ENCODE measurements at places on chromosomes 16 and 17. TPM values are rescaled to one million over a fixed set of nuclear protein-coding genes. Genes with fewer than 3 reads are reported as not detected.
A peak's percentile ranks its signal among the peaks of the same experiment; 100 is the strongest.

The TMC8 gene
- total RNA-seq, result 6.2 TPM

The GNAO1 gene
- total RNA-seq, result 8.1 TPM

GRCh38 chr16:14669776-14670175 lies 24.3 kb downstream of the PLA2G10 start:
- no peaks in the 10 kb centered on the region for H3K36me3 ChIP-seq
- H3K27me3 ChIP-seq, result no peaks in the 10 kb centered on the region
- no peak overlapping the region for H3K4me3 ChIP-seq
- H3K27ac ChIP-seq, result no peak overlapping the region

The NPIPA2 gene
- 1.7 TPM for total RNA-seq

The CTRB2 gene
- total RNA-seq, result 1.5 TPM

GRCh38 chr16:281660-282255 lies 1.2 kb upstream of the PDIA2 start:
- H3K27me3 ChIP-seq, result peaks cover 14% of the 10 kb centered on the region
- no peaks in the 10 kb centered on the region for H3K36me3 ChIP-seq
- DNase-seq, result no peak

The ERAL1 gene
- total RNA-seq, result 62.1 TPM

DNA sequence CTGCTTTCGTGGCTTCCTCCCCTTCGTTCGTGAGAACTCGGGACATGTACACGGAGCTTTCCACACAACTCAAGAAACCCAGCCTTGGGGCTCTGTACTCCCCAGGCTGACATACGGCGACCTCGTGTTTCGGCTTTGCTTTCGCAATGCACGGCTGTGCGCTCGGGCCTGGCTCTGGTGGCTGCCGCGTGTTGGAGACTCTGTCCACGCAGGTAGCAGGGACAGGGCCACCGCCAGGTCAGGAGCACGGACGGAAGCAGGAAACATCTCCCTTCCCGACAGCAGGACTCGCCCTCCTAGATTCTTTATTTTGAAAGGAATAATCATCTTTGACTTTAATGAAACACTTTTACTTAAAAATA lies 17.3 kb downstream of the UTS2R start:
- no peak overlapping the region for H3K27ac ChIP-seq
- no peak overlapping the region for H3K4me3 ChIP-seq
- no peaks in the 10 kb centered on the region for H3K36me3 ChIP-seq
- no peaks in the 10 kb centered on the region for H3K27me3 ChIP-seq

The MT1A gene
- total RNA-seq, result 85.1 TPM

- H3K4me3 ChIP-seq, result no peak overlapping the region
- no peaks in the 10 kb centered on the region for H3K36me3 ChIP-seq
- H3K27me3 ChIP-seq, result no peaks in the 10 kb centered on the region
- peak overlapping the region; percentile 30 for H3K27ac ChIP-seq
Observed at GRCh38 chr16:88759245-88759975, 25.6 kb downstream of the PIEZO1 start.

The CCL22 gene
- total RNA-seq, result not detected

The UBE2O gene
- 10.4 TPM for total RNA-seq

- H3K27ac ChIP-seq, result no peak overlapping the region
- H3K4me3 ChIP-seq, result no peak overlapping the region
- no peaks in the 10 kb centered on the region for H3K27me3 ChIP-seq
- no peak for DNase-seq
- no peaks in the 10 kb centered on the region for H3K4me1 ChIP-seq
Observed at GRCh38 chr16:87563714-87564523, 38.4 kb upstream of the JPH3 start.

The HOXB4 gene
- 5.9 TPM for total RNA-seq

- H3K27me3 ChIP-seq, result no peaks in the 10 kb centered on the region
- H3K27ac ChIP-seq, result no peak overlapping the region
- H3K36me3 ChIP-seq, result no peaks in the 10 kb centered on the region
- no peaks in the 10 kb centered on the region for H3K4me1 ChIP-seq
- DNase-seq, result no peak
Observed at GRCh38 chr17:14202388-14203166, 34.1 kb downstream of the CDRT15 start.

The C16orf89 gene
- total RNA-seq, result 3.0 TPM

GRCh38 chr17:54771409-54771915 lies 129.2 kb upstream of the TOM1L1 start:
- no peak for DNase-seq
- no peaks in the 10 kb centered on the region for H3K27me3 ChIP-seq
- H3K27ac ChIP-seq, result no peak overlapping the region
- no peak overlapping the region for H3K4me3 ChIP-seq
- H3K36me3 ChIP-seq, result no peaks in the 10 kb centered on the region
- no peaks in the 10 kb centered on the region for H3K4me1 ChIP-seq

The ST6GALNAC2 gene
- total RNA-seq, result 9.1 TPM

DNA sequence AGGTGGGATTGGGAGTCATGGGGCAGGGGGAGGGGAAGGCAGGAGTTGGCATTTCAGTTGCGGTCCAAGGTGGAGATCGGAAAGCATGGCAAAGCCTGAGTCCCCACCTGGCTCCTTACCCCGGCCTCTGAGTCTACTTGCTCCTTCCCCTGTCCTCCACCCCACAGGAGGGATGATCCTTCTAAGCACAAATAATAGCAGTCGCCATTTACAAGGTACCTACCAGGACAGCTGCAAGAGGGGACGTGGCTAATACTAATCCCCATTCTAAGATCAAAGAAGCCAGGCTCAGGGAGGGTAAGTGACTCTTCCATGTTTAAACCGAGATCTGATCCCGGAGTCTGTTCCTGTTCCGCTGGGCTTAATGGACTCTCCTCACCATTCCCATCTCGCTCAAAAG lies 396.3 kb downstream of the SLC39A11 start:
- no peaks in the 10 kb centered on the region for H3K27me3 ChIP-seq
- no peaks in the 10 kb centered on the region for H3K4me1 ChIP-seq
- H3K4me3 ChIP-seq, result no peak overlapping the region
- H3K27ac ChIP-seq, result no peak overlapping the region

The SETD1A gene
- 14.1 TPM for total RNA-seq

The CCL4 gene
- 3.6 TPM for total RNA-seq

DNA sequence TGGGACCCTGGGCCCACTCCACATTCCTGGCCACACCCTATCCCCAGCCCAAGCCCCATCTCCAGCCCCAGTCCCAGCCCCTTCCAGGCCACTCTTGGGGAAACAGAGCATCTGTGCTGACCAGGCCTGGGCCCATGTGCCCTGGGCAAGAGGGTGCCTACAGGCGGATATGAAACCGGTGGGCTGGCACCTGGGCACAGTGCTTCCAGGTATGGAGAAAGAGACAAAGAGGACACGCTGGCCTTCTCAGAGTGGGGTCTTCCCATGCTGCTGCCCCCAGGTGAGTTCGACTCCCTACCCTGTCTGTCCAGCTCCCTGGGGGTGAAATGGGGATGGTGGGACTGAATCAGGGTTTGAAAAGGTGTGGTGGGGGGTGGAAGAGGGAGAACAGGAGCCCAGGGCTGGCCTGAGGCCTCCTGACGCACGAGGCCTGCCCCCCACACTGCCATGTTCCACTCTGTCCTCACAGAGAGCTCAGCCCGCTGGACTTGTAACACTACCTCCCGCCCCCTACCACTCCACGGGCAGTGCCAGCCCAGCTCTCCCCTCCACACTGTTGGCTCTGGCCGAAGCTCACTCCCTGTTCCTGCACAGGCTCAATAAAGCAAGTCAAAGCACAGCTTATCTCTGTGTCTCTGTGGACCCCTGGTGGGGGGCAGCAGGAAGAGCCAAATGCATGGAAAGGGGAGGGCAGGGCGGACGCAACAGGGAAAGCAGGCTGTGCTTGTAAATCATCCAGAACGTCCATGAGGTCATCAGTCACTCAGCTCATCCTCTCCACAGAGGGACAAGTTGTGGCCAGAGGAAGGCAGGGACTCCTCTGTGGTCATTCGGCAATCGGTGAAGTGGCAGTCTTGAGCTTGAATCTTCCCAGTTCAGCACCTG lies 71.1 kb upstream of the TMEM97 start:
- DNase-seq, result no peak
- no peaks in the 10 kb centered on the region for H3K36me3 ChIP-seq
- H3K27me3 ChIP-seq, result no peaks in the 10 kb centered on the region
- H3K4me1 ChIP-seq, result peaks cover 4% of the 10 kb centered on the region
- H3K4me3 ChIP-seq, result no peak overlapping the region

The GJC1 gene
- 0.96 TPM for total RNA-seq

The CCL2 gene
- 50.3 TPM for total RNA-seq

GRCh38 chr17:6752068-6752909 lies 3.6 kb upstream of the XAF1 start:
- no peaks in the 10 kb centered on the region for H3K36me3 ChIP-seq
- no peaks in the 10 kb centered on the region for H3K27me3 ChIP-seq
- H3K27ac ChIP-seq, result peak overlapping the region; percentile 94
- H3K4me3 ChIP-seq, result no peak overlapping the region
- peak; percentile 34 for DNase-seq

DNA sequence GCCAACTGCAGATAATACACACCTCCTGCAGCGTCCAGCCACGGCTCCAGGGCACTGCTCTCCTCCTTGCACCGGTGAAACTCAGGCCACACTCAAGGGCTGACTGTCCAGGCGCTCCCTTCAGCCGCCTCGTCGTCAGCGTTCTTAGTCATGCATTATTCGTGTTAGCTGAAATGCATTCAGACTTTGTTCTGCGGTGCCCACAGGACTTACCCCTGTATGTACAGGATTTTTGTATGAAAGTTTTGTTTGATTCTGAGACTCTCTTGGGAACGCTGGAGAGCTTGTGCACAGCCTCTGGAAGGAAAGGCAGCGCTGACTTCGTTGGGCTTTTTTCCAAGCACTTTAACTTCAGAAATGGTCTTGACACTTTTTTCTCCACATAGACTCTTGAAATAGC lies 22.1 kb downstream of the CIBAR2 start:
- no peak overlapping the region for H3K4me3 ChIP-seq
- H3K27me3 ChIP-seq, result peaks cover 4% of the 10 kb centered on the region
- peaks cover 10% of the 10 kb centered on the region for H3K4me1 ChIP-seq
- H3K36me3 ChIP-seq, result no peaks in the 10 kb centered on the region
- no peak overlapping the region for H3K27ac ChIP-seq
- no peak for DNase-seq

- DNase-seq, result no peak
- H3K27ac ChIP-seq, result no peak overlapping the region
- no peaks in the 10 kb centered on the region for H3K27me3 ChIP-seq
- no peaks in the 10 kb centered on the region for H3K36me3 ChIP-seq
- H3K4me1 ChIP-seq, result no peaks in the 10 kb centered on the region
Observed at GRCh38 chr17:5644065-5644464, 59.8 kb upstream of the NLRP1 start.

DNA sequence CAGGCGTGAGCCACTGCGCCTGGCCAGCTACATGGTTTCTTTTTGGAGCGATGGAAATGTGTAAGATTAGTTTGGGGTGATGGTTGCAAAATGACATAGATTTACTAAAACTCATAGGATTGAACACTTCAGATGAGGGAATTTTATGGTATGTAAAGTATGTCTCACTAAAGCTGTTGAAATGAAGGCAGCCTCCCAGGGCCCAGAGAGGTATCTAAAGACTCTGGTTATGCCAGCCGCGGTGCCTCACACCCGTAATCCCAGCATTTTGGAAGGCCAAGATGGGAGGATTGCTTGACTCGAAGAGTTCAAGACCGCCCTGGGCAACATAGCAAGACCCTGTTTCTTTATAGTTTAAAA lies 254.9 kb downstream of the PARN start:
- H3K27me3 ChIP-seq, result no peaks in the 10 kb centered on the region
- no peaks in the 10 kb centered on the region for H3K36me3 ChIP-seq
- H3K4me1 ChIP-seq, result no peaks in the 10 kb centered on the region
- no peak for DNase-seq
- H3K4me3 ChIP-seq, result no peak overlapping the region

DNA sequence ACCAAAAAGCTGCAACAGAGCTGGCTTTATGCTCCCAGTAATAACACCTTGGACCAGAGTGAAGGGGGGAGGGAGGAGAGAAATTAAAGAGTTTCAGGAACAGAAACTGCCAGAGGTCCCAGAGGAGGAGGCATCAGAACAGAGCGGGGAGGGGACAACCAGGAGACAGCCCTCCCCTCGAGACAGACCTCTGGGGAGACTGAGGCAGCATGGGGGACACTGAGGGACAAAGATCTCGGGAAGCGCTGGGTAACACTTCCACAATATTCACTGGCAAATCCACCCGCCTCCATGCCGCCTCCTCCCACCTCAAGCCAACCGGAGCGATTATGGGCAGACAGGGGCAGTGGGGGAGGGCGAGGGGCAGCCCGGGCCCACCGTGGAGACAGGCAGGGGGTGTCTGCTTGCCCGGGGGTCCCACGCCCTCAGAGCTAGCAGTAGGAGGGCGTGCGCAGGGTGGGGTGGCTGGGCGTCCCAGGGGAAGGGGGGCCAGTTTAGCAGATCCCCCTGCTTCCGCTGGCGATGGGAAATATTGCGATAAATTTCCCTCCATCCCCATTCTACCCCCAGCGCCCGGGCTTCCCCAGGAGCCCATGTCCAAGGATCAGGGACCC lies 1.2 kb downstream of the PCGF2 start:
- H3K27ac ChIP-seq, result peak overlapping the region; percentile 84
- H3K4me1 ChIP-seq, result peaks cover 54% of the 10 kb centered on the region
- no peaks in the 10 kb centered on the region for H3K36me3 ChIP-seq
- no peak for DNase-seq
- H3K4me3 ChIP-seq, result no peak overlapping the region

The PRAC2 gene
- total RNA-seq, result not detected

DNA sequence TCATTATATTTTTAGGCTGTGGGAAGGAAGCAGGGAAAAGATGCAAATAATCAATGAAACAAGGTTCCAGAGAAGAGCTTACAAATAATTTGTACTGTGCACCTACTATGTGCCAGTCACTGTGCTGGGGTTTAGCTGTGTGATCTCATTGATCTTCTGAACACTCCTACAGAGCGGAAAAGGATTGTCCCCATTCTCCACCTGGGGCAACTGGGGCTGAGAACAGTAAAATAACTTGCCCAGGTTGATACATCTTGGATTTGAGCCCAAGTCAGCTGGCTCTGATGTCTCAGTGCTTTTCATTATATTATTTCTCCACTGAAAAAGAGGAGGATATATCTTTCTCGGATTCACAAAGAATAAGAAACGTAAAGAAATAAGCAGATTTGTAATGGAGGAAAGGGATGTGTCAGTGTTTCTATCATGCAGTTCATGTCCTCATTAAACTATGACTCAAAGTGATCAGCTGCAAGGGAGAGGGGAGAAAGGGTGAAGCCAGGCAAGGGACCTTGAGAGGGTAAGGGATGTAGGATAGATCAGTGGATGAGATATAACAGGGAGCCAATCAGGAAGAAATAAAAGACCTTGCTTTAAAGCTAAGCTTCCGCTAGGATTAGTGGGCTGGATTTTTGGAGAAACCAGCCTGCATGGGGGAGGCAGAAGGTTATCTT lies 143.6 kb upstream of the NOL11 start:
- H3K27ac ChIP-seq, result no peak overlapping the region
- no peaks in the 10 kb centered on the region for H3K4me1 ChIP-seq
- H3K36me3 ChIP-seq, result no peaks in the 10 kb centered on the region
- H3K27me3 ChIP-seq, result no peaks in the 10 kb centered on the region

DNA sequence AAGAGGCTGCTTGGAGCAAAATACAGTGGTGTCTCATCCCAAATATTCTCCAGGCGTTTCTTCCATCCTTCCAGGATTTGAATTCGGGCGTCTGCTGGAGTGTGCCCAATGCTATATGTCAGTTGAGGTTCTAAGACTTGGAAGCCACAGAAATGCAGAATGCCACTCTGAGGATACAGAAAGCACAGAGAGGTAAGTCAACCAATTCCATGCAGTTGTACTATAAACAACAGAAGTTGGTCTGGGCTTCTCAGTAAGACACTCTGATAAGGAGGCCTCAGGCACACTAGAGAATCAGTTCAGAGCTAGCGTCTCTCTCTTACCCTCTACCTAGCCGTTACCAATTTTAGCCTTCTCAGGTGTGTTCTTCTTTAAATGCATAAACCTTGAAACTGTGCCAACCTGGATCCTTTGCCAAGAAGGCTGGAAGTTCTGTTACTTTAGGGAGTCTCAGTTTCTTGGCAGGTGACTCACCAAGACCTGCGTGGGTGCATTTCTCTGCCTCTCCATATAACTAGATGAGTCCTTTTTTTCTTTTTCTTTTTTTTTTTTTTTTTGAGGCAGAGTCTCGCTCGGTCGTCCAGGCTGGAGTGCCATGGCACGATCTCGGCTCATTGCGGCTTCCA lies 15.1 kb downstream of the NQO1 start:
- no peaks in the 10 kb centered on the region for H3K36me3 ChIP-seq
- peak; percentile 67 for DNase-seq
- peak overlapping the region; percentile 27 for H3K27ac ChIP-seq
- peaks cover 6% of the 10 kb centered on the region for H3K4me1 ChIP-seq
